ENCODE measurements at places on chromosomes 2 and 18. TPM values are rescaled to one million over a fixed set of nuclear protein-coding genes. Genes with fewer than 3 reads are reported as not detected.
A peak's percentile ranks its signal among the peaks of the same experiment; 100 is the strongest.

DNA sequence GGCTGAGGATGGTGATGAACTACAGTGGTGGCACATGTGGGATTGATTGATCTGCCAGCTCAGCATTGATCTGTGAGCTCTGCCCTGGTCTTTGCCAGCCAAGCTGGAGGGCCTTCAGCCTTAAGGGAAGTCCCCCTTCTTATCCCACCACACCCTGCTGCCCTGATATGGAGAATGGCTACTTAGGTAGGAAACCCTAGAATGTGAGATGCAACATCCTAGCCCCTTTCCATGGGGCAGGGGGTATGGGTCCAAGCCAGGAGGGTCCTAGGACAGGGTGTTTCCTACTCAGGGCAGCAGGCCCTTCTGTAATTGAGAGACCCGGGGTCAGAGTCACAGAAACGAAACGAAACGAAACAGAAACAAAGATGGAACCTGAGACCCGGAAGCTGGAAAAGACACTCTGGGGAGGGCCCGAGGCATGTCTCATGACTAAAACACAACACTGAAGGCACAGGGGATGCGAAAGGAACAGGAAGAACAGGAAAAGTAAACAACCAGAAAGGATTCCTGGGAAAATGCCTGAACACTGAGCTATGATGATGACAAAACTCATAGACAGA is 16.9 kb upstream of the SULT1C2 start:
- DNase-seq = peak; percentile 62

DNA sequence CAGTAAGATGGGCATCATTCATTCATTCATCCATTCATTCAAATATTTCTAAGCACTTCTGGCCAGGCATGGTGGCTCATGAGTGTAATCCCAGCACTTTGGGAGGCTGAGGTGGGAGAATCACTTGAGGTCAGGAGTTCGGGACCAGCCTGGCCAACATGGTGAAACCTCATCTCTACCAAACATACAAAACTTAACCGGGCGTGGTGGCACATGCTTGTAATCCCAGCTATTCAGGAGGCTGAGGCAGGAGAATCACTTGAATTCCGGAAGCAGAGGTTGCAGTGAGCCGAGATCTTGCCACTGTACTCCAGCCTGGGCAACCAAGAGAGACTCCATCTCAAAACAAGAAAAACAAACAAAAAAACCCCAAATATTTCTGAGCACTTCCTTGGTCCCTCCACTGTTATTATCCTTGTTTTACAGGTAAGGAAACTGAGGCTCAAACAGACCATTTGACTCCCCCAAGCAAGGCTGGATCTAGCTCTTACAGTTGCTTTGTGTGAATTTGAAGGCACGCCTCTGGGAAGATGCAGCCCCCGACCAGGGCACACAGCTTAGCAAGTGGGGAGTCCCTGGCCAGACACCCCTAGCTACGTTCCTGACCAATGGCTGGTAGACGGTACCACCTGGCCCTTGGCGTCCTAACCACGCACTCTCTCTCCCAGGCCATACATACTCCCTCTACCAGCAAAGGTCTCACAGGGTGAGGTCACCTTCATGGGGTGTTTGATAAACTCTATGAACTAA is 50.6 kb upstream of the ODC1 start:
- DNase-seq = no peak

DNA sequence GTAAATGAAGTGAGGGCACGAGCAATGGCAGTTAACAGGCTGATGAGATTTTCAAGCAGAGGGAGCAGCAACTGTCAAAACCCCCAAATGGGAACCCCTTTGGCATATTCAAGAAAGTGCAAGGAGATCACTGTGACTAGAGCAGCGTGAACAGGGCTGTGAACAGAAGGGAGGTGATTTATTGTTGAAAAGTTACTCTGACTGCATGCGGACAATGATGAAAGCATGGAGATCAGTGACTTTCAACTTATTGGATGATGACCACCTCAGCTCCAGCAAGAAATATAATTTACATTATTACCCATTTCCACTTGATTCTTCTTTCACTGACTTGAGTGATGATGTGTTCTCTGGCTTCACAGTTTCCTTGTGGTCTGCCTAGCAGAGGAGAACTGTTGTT is 187.8 kb upstream of the BOD1L2 start:
- DNase-seq = no peak

COL3A1 gene
- 371 TPM for total RNA-seq

- DNase-seq = no peak
These were observed 85.3 kb downstream of the C2orf74 start for GRCh38 chr2:61247204-61247812.

DNA sequence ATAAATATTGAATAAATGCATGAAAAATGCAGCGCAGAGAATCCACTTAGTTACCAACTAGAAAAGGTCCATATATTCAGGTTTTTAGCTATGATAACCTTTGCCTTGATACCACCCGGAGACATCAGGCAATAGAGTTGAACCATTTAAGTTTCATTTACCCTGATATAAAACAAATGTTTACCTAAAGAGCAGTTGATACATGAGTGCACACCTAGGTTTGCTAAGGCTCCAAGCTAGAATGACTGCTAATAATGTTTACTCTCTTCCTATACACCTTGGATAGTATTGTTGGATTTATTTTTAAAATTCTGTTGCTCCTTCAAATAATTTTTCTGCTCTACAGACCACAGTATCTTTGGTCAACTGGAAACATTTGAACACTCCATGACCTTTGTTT is 1463.6 kb downstream of the LRP1B start:
- no peak for DNase-seq

DNA sequence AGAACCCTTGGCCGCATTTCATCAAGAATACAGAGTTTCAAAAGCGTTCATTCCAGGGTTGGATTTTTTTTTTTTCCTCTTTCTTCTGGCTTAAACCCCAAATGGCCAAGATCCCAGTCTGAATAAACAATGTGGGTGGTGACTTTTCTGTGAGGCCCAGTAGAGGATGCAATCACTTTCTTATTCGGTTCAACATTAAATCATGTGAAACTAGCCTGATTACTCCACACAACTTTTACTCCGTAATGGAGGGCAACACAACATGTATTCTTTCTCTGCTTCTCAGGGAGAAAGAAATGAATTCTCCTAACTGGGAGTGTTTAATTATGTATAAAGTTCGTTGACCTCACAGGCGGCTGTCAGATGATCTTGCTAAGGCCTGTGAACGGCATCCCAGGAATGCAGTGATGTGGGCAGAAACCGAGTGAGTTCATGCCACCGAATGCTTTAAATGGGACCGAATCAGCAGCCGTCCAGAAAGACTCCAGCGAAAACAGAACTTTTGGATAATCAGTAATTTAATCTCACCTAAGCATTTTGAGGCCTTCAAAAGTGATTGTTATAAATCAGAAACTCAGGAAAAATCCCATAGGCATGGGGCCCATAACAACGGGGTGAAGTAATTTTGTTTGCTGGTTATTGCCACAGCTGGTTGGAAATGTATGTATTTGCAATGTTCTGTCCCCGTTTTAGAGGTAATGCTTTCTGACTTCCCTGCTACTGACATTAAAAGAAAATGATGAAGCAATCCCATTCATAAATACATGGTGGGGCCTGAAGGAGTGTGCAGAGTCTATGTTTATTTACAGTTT is 81.5 kb downstream of the BCL2 start:
- DNase-seq = peak; percentile 81

SP100 gene
- 86.6 TPM for total RNA-seq

CFLAR gene
- 152 TPM for total RNA-seq

GRCh38 chr2:24228470-24228869 is 53.6 kb downstream of the FAM228A start:
- DNase-seq = no peak
